HEK293T (cell line): ENCODE measurements at places on chromosomes 1 and 21.

DNA sequence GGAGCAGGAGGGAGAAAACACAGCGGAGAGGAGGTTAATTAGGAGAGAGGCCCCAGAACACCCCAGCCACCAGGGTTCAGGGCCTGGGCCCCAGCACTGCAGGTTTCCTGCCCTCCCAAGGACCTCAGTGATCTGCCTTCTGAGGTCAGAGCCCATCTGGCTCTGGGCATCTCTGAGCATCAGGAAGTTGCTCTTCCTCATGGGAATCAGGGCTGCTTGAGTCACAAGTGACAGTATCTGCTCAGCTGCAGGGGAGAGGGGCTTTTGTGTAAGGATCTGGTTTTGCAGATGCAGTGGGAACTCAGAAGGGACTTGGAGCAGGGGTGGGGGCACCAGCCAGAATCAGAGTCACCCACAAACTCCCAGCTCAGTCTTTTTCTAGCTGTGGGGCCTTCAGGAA is 472.1 kb downstream of the PTPRU start:
- no peak for DNase-seq

DNA sequence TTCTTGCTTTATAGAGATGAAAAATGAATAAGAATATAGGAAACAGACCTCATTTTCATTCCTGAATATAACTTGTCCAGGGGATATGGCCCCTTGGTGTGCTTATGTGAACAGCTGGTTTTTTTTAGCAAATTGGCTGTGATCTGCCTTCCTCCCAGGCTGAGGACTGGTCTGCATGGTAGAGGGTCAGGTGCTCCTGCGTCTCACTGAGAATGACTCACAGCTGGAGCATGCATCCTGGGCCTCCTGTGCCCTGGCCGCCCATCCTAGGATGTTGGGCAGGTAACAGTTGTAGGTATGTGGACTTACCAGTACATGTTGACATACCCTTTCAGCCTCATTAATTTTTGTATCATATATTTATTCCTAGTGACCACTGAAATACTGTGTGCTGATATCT is 29.8 kb downstream of the AGT start:
- no peak for DNase-seq

DNA sequence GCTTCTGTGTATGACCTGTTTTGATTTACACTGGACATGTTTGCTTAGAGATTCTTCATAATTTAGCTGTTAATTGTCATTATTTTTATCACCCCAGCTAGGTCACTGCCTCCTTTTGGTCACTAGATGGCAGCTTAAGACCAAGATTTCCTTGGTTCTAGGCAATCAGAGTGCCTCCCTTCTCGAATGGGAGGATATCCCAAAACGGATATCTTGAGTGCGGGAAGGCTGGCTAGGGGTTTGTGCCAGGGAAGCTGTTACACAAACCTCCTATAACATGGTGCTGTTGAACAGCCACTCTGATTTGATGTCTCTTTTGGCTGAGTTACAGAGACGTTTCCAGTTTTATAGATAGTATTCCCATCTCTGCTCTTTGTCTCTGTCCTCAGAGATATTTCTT is 283.5 kb downstream of the S1PR1 start:
- DNase-seq = peak; percentile 63

DNA sequence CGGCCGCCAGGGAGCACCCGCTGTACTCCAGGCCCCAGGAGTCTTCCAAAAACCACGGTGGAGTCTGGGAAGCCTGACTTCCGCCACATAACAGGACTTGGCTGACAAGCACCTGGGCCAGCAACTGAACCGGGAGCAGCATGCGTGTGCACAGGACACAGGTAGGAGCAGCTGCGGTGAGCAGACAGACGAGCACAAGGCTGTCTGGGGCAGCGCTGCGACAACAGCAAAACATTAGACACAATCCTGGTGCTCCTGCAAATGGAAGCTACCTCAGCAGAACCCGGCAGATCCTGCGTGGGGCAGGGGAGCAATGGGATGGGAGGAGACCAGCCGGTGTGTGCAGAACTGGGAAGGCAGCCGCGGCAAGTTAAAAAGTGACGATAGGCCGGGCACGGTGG is 80.4 kb downstream of the NPHP4 start:
- no peak for DNase-seq

- DNase-seq = no peak
These were observed 10.6 kb upstream of the EXO1 start for GRCh38 chr1:241837416-241837815.

GRCh38 chr1:165659581-165659895 is 28.5 kb downstream of the MGST3 start:
- no peak for DNase-seq

DNA sequence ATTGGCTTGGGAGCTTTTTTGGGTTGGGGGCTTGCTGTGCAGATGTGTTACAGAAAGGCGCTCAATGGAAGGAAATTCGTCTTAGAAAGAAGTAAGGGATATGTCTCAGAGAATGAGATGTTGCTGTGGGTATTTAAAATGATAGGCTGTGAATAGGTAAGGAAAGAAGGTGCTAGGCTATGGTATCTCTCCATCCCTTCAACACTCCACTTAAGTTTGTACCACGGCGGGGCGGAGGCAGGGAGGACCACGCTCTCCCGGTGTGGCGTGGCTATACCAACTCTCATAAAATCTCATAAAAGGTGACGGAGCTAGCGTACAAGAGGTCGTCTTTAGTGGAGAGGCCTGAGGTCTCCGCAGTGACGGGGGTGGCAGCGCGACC is 305 bp upstream of the RPS6KC1 start:
- DNase-seq = no peak

GRCh38 chr1:927748-928147 is 4.0 kb downstream of the SAMD11 start:
- DNase-seq = no peak

DNA sequence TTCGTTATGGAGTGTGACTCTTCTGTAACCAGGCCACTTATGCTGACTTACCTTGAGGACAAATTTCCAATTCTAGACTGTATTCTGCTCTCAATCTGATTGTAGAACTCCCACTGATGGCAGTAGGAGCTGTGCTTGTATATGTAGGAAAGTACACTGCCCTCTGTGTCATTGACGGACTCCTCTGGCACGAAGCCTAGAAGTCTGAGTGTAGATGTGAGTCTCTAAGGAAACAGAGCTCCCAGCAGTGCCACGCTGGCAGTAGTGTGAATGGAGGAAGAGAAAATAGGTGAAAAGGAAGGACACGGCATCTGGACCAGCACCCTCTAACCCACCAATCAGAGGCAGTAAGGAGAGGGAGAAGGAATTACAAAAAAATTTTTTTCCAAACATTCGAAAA is 130.4 kb upstream of the ADGRL2 start:
- DNase-seq = no peak

- DNase-seq = no peak
These were observed at the start of gene TFAP2E for GRCh38 chr1:35573198-35574124. Gene TFAP2E, plus strand, starts transcription at chr1:35573314. Its CDS starts 264 bp downstream, at chr1:35573578.

DNA sequence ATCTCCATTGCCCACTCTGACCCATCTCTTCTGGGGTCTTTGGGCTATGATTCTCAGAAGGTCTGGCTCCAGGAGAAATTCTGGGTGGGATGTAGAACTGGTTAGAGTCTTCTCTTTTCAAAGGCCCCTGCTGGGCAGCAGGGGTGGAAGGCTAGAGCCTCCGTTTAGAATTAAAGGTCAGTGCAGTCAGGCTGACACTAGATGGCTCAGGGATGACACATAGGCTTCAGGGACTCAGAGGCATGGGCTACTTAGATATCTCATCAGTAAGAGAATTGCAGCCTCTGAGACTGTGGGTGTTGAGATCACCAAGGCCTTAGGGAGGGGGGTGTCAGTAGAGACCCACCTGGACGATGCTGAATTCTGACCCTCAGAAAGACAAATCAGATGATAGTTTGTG is 12.6 kb upstream of the PPM1J start:
- DNase-seq = no peak

DNA sequence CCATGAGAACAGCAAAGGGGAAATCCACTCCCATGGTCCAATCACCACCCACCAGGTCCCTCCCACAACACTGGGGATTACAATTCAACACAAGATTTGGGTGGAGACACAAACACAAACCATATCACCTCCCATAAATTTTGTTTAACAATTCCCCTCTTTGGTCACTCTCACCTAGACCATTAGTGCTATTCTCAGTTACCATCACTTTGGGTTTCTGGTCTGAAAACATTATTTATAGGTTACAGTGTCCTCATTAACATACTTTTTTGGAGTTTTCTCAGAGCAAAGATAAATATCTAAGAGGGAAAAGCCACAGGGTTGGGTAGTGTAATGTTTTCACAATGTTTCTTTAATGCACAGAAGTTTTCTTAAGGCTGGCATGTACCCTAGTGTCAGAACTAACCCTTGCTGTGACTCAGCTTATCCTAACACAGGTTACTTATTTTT is 47.7 kb upstream of the DNAH14 start:
- no peak for DNase-seq

GRCh38 chr21:38819719-38820159 is 14.0 kb downstream of the ETS2 start:
- no peak for DNase-seq

DNA sequence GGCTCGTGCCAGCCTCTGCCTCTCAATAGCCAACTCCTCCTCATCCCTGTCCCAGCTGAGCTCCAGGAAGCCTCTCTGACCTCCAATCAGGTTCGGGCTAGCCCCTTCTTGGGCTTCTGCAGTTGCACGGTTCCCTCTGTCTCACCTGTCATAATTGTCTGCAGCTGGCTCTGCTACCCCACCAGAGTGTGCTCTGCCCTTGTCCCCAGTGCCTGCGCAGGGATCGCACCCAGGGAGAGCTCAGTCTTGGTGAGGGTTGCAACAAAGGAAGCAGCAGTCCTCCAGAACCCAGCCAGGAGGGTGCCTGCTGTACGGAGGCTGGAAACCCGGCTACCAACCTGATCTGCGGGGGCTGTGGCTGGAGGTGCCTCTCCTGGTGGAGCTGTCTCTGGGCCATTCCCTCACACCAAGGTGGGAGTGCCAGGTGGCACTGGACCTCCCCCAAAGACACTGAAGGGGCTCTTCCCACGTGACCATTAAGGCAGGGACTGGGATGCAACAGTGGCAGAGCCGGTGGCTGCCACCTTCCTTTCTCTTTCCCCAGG is 63.5 kb upstream of the DMRTB1 start:
- DNase-seq = no peak

GRCh38 chr1:229133811-229134210 is 137.1 kb upstream of the RAB4A start:
- DNase-seq = no peak

DNA sequence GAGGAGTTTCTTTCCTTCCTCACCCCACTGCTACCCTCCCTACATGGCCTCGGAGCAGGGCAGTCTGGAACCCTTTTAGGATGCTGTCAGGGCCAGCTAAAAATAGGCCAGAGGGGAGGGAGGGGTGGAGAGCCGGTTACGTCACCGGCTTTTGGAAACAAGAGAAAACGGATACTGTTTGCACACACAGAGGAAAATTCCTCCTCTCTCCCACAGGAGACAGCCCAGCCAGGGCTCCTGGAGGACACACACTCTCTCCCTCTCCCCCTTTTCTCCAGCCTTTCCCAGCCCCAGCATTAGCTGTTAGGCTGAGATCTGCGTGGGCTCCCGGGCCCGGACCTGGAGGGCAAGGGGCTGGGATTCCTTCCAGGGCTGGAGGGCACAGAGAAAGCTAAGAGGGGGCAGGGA is 20.0 kb upstream of the ALDH4A1 start:
- peak; percentile 67 for DNase-seq

DNA sequence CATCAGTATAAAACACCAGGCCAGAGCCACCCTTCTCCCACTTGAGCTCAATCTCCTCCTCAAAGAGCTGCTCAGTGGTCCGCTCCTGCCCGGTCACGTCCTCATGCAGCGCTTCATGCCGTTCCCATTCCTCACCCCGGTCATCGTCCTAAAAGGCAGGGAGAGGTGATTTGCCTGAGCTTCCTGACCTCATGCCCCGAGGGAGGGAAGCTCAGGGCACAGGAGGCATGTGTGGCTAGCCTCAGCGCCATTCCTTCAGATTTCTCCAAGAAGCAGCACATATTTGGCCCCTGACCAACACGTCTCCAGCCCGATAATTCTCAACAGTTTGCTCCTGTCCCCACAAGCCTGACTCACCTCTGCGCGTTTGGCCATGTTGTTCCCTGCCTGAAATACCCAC is 4.2 kb upstream of the GPN2 start:
- no peak for DNase-seq

GRCh38 chr1:33010932-33011731 is 25.6 kb downstream of the AK2 start:
- DNase-seq = no peak

DNA sequence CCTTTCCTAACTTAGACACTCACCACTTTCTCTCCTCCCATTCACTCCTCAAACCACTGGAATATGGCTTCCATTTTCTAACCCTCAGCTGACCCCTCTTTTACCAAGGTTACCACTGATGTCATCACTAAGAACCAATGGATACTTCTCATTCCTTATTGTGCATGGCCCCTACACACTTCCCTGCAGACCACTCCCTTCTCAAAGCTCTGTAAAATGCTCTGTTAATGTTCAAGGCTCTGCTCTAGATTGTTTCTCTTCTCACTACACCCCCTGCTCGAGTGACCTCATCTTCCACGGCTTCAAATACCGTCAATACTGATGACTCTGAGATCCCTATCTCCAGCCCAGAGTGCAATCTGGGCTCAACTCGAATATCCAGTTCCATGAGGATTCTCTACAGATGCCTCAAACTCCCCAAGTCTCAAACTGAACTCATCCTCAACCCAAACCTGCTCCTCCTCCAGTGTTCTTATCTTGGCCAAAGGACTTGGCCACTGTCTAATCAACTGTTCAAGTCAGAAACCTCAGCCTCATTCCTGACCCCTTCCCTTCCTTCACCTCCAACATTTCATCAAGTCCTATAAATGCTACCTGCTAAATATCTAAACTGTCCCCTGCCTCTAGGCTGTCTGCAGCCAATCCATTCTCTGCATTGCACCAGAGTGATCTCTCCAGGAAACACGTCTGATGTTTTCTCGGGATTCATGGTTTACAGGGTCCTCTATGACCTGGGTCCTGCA is 41.3 kb upstream of the BMP8B start:
- no peak for DNase-seq

GRCh38 chr1:158013840-158014730 is 20.6 kb downstream of the KIRREL1 start:
- no peak for DNase-seq

DNA sequence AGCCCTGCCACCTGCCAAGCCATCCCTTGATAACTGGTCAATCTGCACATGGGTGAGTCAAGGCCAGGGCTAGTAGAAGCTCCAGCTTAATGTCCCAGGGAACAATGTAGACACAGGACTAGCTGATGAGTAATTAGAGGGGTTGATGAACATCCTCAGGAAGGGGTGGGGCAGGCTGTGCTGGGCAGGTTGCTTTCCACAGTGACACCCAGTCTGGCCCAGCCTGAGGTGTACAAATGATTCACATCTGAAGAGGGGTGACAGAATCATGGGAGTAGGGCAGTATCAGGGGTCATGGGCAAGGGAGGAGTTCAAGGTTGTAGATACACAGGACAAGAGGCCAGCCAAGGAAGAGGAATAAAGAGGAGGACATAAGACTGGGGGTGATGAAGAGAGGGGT is 4.3 kb downstream of the LPAR3 start:
- no peak for DNase-seq
